Epithelial cell of umbilical artery (primary cell): ENCODE measurements at places on chromosomes 2 and 18. TPM values are rescaled to one million over a fixed set of nuclear protein-coding genes. Genes with fewer than 3 reads are reported as not detected.

The YWHAQ gene
- total RNA-seq: 239 and 243 TPM in 2 replicates

The SCN3A gene
- total RNA-seq: under 0.01 TPM in 2 replicates

The RUFY4 gene
- not detected in 2 replicates for total RNA-seq

The SP5 gene
- not detected in 2 replicates for total RNA-seq

The PKP4 gene
- 20.7 and 21.8 TPM in 2 replicates for total RNA-seq

The KLF7 gene
- total RNA-seq: 11.9 and 12.0 TPM in 2 replicates

The GPR35 gene
- total RNA-seq: 0.15 TPM in 1 of 2 replicates, not detected in the other

The REEP1 gene
- total RNA-seq: under 0.01 TPM in 1 of 2 replicates, not detected in the other

The ASPRV1 gene
- total RNA-seq: 0.32 TPM in 1 of 2 replicates, not detected in the other

The CDH20 gene
- not detected in 2 replicates for total RNA-seq

The RAB6C gene
- total RNA-seq: not detected in 2 replicates

The ASXL3 gene
- total RNA-seq: 0.32 TPM in 1 of 2 replicates, not detected in the other

The FLACC1 gene
- total RNA-seq: under 0.01 and 0.61 TPM in 2 replicates

The AMER3 gene
- not detected in 2 replicates for total RNA-seq

The RNF144A gene
- 9.9 and 13.6 TPM in 2 replicates for total RNA-seq

The SERPINB12 gene
- total RNA-seq: not detected in 2 replicates

The CAPG gene
- 39.7 and 40.9 TPM in 2 replicates for total RNA-seq

The CLEC4F gene
- total RNA-seq: 0.15 TPM in 1 of 2 replicates, not detected in the other

The FAP gene
- total RNA-seq: 7.1 and 40.3 TPM in 2 replicates

The KATNAL2 gene
- total RNA-seq: 0.32 and 1.1 TPM in 2 replicates

The TBR1 gene
- total RNA-seq: under 0.01 and 0.30 TPM in 2 replicates

The LBH gene
- 1.1 and 15.6 TPM in 2 replicates for total RNA-seq
